ENCODE measurements at places on chromosomes 5 and 9.

- DNase-seq = no peak
These were observed 222.5 kb downstream of the NXNL2 start for GRCh38 chr9:88757406-88758010.

- DNase-seq = no peak
These were observed 6.3 kb upstream of the CLPTM1L start for GRCh38 chr5:1351156-1351555.

DNA sequence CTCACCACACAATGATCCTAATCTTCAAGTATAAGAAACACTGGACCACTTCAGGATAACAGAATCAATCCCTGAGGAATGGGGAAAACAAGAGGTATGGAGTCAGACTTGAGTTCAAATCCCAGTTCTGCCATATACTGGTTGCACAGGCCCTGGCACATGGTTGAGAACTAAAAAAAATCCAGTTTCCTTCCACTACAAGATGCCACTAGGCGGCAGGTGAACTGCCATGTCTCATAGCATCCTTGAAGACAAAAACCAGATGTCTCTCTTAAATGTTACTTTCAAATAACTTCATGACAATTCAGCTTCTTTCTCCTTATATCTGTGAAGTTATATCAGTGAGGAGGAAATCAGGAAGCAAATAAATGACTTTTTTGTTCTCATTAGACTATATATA is 11.0 kb downstream of the DEPDC1B start:
- no peak for DNase-seq

- no peak for DNase-seq
These were observed 60.2 kb downstream of the MLLT3 start for GRCh38 chr9:20562051-20562450.

DNA sequence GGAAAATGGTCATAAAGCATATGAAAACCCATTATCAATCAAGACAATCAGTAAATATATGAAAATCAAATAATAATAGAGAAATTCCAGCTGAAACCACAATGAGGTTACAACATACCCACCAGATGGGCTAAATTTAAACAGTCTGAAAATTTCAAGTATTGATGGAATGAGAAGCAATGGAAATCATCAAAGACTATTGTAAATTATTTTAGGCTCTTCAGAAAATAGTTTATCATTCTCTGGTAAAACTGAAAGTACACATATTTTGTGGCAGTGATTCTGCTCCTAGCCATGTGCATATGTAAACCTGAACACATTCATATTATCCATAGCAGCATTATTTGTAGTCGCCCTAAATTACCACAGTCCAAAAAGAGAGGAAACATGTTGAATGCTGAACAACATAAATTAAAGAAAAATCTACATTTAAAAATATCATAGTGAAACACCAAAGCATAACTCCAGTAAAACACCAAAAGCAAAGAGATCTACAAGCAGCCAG is 215.3 kb downstream of the PRELID2 start:
- no peak for DNase-seq

GRCh38 chr5:147699496-147700088 is 82.9 kb downstream of the JAKMIP2 start:
- DNase-seq = no peak

- no peak for DNase-seq
These were observed 316.9 kb downstream of the ADGRV1 start for GRCh38 chr5:90875456-90875855.

- no peak for DNase-seq
These were observed 138.1 kb upstream of the COL5A1 start for GRCh38 chr9:134503301-134504105.

GRCh38 chr5:178624631-178625546 is 2.0 kb downstream of the CLK4 start:
- DNase-seq = no peak

DNA sequence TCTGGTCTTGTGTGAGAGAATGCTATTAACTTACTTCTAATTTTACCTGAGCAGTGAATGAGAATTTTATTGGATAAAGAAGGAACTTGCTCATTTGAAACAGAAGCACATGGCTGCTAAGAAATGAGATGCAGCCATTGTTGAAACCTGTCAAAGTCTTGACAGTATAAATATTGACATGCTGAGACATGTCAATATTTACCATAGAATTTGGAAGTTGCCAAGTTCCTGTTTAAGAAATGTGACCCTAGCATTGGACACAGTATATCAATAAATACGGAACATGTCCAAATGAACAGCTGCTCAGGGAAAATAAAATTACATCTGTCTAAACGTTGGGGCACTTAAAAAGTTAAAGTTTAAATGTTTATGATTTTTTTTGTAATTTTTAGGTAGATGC is 7.8 kb downstream of the XRCC4 start:
- no peak for DNase-seq
